Chondrocyte (in vitro differentiated cells): ENCODE measurements at places on chromosomes 12 and 14. TPM values are rescaled to one million over a fixed set of nuclear protein-coding genes. Genes with fewer than 3 reads are reported as not detected.

Gene LAG3
- total RNA-seq: 0.56 to 1.7 TPM (median 1.0 TPM) in 3 replicates

Gene PLEKHD1
- 0.08 to 0.15 TPM (median 0.10 TPM) in 3 replicates for total RNA-seq

Gene AMN
- total RNA-seq: 0.30 to 0.38 TPM in 2 of 3 replicates, not detected in the other

Gene EXOC3L4
- total RNA-seq: not detected in 3 replicates

Gene OR6C74
- total RNA-seq: not detected in 3 replicates

Gene TMBIM6
- 321 to 344 TPM (median 335 TPM) in 3 replicates for total RNA-seq

Gene DPY19L2
- total RNA-seq: 6.7 to 8.9 TPM (median 6.9 TPM) in 3 replicates

Gene CDK17
- 26.8 to 28.5 TPM (median 26.9 TPM) in 3 replicates for total RNA-seq

DNA sequence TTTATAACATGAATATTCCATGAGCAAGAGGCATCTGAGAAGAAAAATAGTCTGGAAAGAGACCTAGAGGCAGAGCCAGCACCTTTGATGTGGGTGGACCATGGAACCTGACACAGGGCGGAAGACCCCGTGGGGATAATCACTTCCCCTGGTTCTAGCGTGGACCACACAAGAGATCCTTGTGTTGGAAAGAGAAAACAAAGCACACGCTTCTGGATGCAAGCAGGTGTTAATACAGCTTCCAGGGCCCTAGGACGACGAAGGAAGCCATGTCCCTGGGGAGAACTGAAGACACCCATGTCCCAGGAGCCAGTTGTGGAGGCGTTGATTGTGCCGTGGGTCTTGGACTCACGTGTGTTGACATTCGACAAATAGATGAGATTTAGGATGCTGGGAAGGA lies 102.9 kb downstream of the ADGRD1 start:
- H3K27me3 ChIP-seq: peaks cover 15% of the 10 kb centered on the region
- no peaks in the 10 kb centered on the region for H3K4me1 ChIP-seq
- no peak overlapping the region for H3K4me3 ChIP-seq
- DNase-seq: no peak
- no peaks in the 10 kb centered on the region for H3K36me3 ChIP-seq

- no peaks in the 10 kb centered on the region for H3K36me3 ChIP-seq
- no peak for DNase-seq
- no peak overlapping the region for H3K27ac ChIP-seq
- peak overlapping the region; percentile 75 for H3K4me3 ChIP-seq
- H3K27me3 ChIP-seq: peaks cover 24% of the 10 kb centered on the region
- H3K4me1 ChIP-seq: peaks cover 24% of the 10 kb centered on the region
Observed at GRCh38 chr12:6701078-6701768, 608 bp upstream of the PIANP start.

GRCh38 chr14:58395562-58395811 lies 243 bp upstream of the TOMM20L start:
- H3K27me3 ChIP-seq: no peaks in the 10 kb centered on the region
- H3K27ac ChIP-seq: no peak overlapping the region
- DNase-seq: no peak
- H3K4me3 ChIP-seq: peak overlapping the region; percentile 66

- no peaks in the 10 kb centered on the region for H3K36me3 ChIP-seq
- peaks cover 22% of the 10 kb centered on the region for H3K27me3 ChIP-seq
- no peak for DNase-seq
- H3K27ac ChIP-seq: no peak overlapping the region
- H3K4me1 ChIP-seq: no peaks in the 10 kb centered on the region
Observed at GRCh38 chr12:55673638-55674037, 34.1 kb downstream of the ITGA7 start.

DNA sequence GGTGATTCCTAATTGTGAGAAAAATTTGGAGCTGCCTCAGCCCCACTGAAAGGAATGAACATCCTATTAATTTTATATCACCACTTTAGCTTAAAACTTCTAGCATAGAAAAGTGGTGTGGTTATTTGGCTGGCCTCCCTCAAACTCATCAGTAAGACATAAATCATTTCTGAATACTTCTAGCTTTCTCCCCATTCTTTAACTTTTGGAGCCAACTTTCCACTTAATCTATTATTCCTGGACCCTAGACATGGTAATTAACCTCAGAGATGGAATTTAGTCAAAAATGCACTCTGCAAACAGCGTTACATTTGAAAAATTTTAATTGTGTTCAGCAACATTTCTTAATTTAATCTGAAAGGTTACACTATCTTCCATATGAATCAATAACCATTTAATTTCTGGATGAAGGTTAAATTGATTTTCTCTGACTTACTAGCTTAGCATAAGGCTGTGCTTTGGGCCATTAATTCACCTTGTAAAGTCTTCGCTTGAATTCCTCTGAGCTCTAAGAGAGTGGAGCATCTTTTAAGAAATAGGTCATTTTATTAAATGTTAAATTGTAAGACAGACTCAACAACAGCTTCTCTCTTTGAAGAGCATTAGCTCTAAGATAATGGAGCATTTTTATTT lies 753.6 kb upstream of the STXBP6 start:
- no peak overlapping the region for H3K4me3 ChIP-seq
- no peaks in the 10 kb centered on the region for H3K4me1 ChIP-seq
- H3K27me3 ChIP-seq: no peaks in the 10 kb centered on the region
- no peak overlapping the region for H3K27ac ChIP-seq

DNA sequence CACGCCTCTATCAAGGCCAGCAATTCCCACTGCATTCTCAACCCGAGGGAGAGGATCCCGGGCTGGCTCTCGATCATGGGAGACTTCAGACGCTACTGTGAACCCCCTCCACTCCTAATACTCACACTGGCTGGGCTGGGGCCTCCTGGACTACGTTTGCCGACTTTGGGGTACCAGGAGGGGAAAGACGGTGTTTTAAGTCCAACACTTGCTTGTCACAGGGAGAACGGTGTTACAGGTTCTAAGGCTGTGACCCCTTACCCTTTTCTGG lies 463 bp downstream of the NACA start:
- H3K36me3 ChIP-seq: peaks cover 15% of the 10 kb centered on the region
- H3K4me1 ChIP-seq: peaks cover 52% of the 10 kb centered on the region
- peak overlapping the region; percentile 98 for H3K4me3 ChIP-seq
- H3K27ac ChIP-seq: peak overlapping the region; percentile 97
- no peaks in the 10 kb centered on the region for H3K27me3 ChIP-seq

DNA sequence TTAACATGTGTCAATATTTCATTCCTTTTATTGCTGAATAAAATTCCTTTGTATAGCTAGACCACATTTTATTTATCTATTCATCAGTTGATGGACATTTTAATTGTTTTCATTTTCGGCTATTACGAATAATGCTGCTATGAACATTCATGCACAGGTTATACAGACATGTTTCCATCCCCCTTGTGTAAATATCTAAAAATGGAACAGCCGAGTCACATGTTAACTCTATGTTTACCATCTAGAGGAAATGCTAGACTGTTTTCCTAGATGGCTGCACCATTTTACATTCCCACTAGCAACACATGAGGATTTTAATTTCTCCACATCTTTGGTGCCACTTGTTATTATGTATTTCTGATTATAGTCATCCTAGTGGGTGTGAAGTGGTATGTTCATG lies 49.2 kb downstream of the HECTD4 start:
- H3K27ac ChIP-seq: no peak overlapping the region
- DNase-seq: no peak
- H3K36me3 ChIP-seq: no peaks in the 10 kb centered on the region
- no peak overlapping the region for H3K4me3 ChIP-seq

GRCh38 chr12:12185414-12185813 lies 81.4 kb downstream of the LRP6 start:
- no peaks in the 10 kb centered on the region for H3K27me3 ChIP-seq
- H3K27ac ChIP-seq: peak overlapping the region; percentile 58
- no peak for DNase-seq
- H3K36me3 ChIP-seq: peaks cover 4% of the 10 kb centered on the region
- H3K4me1 ChIP-seq: peaks cover 58% of the 10 kb centered on the region

GRCh38 chr12:126418400-126418799 lies 1353.2 kb downstream of the AACS start:
- H3K4me3 ChIP-seq: no peak overlapping the region
- no peaks in the 10 kb centered on the region for H3K27me3 ChIP-seq
- DNase-seq: no peak
- no peaks in the 10 kb centered on the region for H3K36me3 ChIP-seq
- no peaks in the 10 kb centered on the region for H3K4me1 ChIP-seq
- no peak overlapping the region for H3K27ac ChIP-seq
